NCI-H524 (cell line): ENCODE measurements at places on chromosomes 3 and 15.

GRCh38 chr3:14831916-14832450 lies 13.2 kb downstream of the FGD5 start:
- DNase-seq, result no peak

DNA sequence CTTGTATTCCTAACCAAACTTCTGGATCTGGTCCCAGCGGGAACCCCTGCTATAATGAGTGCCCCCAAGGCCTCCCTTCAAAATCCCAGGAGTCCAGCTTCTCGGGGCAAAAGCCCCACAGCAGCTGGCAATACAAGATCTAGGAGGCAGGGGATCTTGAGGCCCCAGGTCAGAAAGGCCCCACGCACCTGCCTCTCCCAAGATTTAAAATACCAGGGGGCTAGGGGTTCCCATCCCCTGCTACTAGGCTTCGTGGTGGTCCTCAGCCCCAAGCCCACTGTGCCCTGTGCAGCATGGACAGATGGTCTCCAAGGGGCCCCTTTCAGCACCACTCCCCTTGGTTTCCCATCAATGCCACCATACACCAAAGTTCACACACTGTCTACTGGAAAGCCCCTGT lies 15.8 kb upstream of the CYP11A1 start:
- no peak for DNase-seq

- no peak for DNase-seq
Measured at GRCh38 chr15:45474799-45475198, 47.8 kb downstream of the SLC30A4 start.

GRCh38 chr3:69433969-69434325 lies 48.1 kb upstream of the FRMD4B start:
- peak; percentile 83 for DNase-seq

- no peak for DNase-seq
Measured at GRCh38 chr15:42199126-42199525, 9.0 kb downstream of the VPS39 start.

GRCh38 chr3:137382005-137382594 lies 382.0 kb upstream of the SOX14 start:
- no peak for DNase-seq

GRCh38 chr15:84901540-84901939 lies 17.1 kb downstream of the SLC28A1 start:
- no peak for DNase-seq

DNA sequence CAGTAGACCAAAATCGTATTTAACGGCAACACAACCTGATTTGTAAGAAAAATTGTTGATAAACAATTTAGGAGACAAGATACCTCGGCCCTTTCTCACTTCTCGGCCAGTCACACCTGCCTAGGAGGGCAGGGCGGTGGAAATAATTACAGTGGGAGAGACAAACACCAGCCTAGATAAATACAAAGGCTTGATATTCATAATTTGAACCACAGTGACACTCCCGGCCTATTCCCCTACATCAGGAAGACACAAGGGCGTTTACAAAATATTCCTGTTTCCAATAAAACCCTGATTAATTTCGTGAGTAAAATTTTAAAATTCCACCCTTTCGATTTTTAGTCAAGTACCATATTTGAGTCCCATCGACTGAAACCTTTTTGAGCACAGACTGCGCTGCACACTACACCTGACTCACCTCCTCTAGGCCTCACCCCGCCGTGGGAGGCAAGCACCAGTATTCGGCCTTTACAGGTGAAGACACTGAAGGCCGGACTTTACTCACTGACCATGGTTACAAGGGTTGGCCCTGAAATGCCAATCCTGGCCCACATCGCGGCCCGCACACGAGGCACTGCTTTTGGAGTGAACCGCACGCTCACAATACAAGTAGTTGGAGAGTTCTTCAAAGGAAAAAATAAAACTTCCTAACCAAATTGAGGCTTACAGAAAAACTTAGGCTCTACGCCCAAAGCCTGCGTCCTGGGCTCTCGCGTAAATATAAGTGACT lies 794 bp downstream of the ARPP19 start:
- DNase-seq, result peak; percentile 49

DNA sequence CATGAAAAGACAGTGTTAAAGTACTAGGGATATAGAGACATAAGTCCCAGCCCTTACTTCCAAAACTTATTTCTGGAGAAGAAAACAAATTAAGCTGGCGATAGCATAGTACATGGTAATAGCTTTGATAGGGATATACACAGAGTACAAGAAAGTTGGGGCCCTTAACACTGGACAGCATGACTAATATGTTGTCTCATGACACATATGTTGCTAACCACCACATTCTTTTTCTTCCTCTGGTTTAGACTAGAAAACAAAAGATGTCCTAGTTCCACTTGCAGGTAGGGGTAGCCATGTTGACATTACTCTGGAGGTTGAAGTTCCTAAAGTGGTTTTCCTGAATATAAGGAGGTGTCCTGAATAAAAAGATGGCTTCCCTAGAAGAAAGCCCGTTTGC lies 75.3 kb downstream of the RFX7 start:
- DNase-seq, result no peak

GRCh38 chr3:185365291-185366073 lies 2.5 kb downstream of the MAP3K13 start:
- no peak for DNase-seq

GRCh38 chr3:192957441-192958021 lies 39.9 kb upstream of the MB21D2 start:
- no peak for DNase-seq

- no peak for DNase-seq
Measured at GRCh38 chr3:142930463-142930862, 33.0 kb downstream of the PAQR9 start.

- DNase-seq, result no peak
Measured at GRCh38 chr3:25527801-25528200, 99.7 kb downstream of the RARB start.

DNA sequence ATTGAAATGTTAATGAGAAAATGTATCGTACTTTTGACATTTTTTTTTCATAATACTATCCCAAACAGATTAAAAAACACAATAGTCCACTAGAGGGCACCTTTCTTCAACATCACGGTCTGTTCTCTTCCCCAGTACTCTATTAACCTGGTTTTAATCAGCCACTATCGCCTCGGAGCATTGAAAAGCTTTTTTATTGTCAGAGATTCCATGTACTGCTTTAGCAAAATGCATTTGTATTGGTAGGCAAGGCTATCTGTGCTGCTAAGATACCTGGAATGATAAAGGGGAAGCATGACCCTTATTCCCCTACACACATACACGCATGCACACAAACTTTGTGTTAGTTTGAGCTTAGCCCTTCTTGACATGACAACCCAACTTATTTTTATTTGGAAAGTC lies 160.1 kb upstream of the IL12A start:
- peak; percentile 32 for DNase-seq

- no peak for DNase-seq
Measured at GRCh38 chr3:81199587-81199986, 561.9 kb downstream of the GBE1 start.

DNA sequence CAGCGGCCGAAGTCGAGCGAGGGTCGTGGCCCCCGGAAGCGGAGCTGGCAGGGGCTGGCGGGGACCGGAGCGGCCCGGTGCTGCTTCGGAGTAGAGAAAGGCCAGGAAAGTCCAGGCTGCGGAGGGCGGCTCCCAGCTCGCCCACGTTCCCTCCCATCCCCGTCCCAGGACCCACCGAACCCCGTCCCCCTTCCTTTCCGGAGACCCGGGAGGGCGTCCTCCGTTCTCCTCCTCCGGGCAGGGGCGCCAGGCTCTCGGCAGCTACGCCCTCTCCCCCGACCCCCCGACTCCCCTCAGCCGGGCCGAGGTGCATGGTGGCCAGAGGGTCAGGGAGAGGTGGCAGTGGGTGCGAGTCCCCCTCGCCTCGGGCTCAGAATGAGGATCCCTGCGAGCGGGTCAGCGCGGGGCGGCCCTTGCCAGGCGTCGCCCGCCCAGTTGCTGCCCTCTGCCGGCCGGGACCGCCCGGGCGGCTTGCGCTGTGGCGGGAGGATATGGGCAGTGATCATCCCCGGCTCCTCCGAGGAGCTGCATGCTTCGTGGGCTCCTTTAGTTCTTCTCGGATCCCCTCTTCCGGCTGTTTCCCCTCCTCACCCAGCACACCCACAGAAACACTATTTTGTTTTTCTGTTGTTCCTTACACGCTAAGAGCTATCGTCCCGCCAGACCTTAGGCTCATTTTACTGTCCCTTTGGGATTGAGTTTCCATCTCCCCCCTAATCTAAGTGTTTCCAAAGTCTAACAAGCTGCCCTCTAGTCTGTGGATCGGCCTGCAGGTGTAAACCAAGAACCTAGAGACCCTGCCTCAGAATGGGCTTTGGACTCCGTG lies 744 bp upstream of the ALDH1A2 start:
- peak; percentile 81 for DNase-seq

- no peak for DNase-seq
Measured at GRCh38 chr3:132236701-132237651, 80.2 kb upstream of the ACP3 start.

GRCh38 chr3:197874653-197875052 lies 75.3 kb upstream of the RPL35A start:
- DNase-seq, result no peak

DNA sequence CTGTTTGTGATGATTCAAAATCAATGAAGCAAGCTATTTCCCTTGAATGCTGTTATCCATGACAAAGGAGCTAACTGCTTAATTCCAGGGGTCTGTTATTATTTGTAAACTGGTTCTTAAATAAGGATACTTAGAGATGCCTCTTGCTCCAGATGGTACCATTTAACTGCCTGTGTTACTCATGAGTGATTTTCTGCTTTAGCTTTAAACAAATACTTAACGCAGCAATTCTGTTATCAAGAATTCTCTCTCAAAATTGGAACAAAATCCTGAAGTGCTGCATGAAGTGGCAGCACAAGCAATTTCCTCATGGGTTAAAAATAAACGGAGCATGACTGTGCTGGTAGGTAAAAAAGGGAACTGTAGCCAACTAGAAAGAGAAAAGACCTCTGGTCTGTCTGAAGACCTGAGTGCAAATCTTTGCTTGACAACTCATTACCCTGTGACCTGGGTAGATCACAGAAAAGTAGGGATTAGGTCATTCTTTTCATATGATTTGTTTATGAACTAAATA lies 62.5 kb upstream of the GBE1 start:
- DNase-seq, result peak; percentile 8

DNA sequence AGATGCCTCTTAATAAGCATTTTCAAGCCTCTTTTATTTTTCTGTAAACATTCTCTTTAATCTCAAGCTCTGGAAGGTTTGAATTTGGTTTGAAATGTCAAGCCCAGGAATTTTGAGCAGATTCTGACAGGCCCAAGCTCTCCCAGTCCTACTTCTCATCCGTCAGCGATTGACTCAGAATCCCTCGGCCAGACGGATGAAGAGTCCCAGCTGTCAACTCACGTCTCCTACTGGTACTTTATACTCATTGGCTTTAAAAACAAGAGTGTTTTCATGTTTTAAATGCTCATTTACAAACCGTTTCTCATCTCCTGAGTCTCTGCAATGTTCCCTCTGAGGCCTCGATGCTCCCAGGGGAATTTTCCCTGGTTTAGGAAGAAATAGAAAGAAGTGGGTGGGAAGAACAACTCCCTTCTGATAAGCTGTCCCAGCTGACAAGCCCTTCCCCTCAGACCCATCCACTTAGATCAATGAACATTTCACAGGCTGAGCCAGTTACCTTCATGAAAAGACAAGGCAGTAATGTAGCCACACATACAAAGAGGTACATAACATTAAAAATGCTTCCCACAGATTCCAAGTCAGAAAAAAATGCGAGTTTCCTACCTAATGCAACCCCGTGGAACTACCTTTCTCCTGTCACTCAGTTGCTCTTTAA lies 478.2 kb upstream of the DPH6 start:
- DNase-seq, result peak; percentile 16

DNA sequence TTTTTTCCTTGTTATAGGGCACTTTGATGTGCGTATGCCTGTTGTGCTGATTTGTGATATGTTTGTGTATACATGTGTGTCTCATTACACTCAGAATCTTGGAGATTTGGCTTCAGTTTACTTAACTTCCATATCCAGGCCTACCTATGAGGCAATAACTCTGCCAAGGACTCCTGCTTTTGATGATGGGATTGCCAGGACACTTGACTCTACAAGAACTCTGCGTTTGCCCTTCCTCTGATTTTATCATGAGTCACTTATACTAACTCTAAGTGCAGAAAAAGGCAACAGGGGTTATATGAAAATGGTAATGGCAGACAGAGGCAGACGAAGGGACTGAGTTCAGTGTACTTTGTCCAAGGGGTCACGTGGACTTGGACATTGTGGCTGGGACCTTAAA lies 33.6 kb downstream of the MCTP2 start:
- DNase-seq, result no peak

DNA sequence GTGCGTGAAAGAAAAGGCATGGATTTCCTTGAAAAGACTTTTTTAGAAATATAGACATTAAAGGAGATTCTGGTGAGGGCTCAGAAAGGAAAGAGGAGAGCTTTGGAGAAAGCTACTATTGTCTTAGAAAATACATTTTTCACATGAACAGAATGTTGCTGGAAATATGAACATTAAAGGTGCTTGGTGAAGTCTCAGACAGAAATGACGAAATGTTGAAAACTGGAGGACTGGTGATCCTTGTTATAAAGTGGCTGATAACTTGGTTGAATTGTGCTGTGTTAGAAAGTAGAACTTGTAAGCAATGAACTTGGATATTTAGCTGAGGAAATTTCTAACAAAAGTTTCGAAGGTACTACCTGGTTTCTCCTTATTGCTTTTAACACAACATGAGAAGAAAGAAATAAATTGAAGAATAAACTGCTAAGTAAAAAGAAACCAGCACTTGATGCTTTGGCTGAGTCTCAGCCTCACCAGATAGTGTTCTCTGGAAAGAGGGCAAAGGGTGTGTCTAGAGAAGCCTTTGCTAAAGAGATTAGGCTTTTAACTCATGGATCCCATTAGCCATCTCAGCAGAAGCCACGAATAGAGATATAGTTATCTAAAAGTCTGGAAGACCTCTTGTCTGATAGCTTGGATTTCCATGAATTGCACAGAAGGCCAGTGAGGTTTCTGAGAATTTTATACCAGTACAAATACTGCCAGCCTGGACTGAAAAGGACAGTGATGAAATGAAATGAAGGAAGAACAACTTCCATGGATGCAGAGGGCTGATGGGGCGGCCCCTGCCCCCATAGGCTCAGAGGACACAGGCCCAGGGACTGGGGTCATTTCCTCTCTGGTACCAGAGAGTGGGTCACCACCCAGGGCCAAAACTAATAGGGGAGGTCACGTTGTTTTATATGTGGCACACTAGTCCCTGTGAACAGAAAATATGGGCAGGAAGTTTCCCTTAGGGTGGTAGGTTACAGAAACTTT lies 91.5 kb downstream of the RPL22L1 start:
- DNase-seq, result no peak

DNA sequence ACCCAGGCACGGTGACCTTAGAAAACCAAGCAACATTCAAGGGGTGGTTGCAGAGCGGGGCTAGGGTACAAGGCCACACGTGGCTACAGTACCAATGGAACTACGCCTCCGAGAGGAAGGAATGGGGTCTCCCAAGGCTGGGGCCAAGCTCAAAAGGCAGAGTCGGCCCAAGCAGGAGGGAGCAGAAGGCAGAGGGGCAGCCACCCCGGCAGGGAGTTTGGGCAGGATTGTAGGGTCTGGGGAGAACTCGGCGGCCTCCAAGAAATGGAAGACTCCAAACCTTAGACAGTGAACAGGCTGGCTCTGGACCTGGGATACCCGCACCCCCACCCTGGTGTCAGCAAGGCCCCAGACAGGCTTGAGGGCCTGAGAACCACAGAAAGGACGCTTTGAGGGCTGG lies 28.7 kb downstream of the ATRIP start:
- no peak for DNase-seq
